ENCODE measurements at places on chromosomes 7 and 10.

GRCh38 chr10:103614306-103615158, 121.0 kb downstream of the NEURL1 start:
- DNase-seq, result no peak

- DNase-seq, result no peak
These were observed 640.4 kb downstream of the TYW1 start for GRCh38 chr7:67637023-67637358.

DNA sequence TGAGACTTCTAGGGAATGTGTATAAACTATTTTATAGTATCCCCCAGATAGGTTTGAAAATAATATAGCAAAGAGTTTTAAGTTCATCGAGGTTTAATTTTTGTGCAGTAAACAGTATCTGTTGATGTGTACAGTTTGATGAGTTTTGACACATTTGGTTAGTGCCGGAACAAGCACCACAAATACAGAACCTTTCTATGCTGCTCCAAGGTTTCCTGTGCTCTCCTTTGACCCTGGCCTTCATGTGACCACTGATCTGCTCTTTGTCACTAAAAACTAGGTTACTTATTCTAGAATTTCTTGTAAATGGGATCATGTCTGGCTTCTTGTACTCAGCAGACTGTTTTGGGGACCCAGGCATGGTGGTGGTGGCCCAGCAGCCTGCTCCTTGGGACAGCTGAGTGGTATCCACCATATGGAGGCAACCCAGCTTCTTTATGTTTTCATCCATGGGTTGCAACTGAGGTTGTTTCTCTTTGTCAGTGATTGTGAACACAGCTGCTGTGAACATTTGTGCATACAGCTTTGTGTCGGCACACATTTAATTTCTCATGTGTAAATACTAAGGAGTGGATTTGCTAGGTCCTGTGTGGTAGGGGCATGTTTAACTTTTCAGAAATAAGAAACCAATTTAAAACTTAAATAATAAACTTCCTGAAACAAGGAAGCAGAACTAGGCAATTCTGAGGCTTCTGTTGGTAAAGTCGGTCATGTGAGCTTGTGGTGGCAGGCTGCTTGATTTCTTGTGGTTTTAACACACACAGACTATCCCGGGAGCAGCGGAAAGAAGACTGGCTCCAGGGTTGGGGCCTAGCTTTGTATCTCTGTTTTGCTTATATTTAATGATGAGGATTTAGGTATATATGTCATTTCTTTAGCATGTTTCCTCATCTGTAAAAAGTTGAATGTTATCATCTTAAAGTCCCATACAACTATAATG, 219.4 kb downstream of the ABCA13 start:
- DNase-seq, result no peak

GRCh38 chr7:17706734-17707133, 233.6 kb downstream of the SNX13 start:
- peak; percentile 2 for DNase-seq

GRCh38 chr7:134458341-134458805, 527 bp downstream of the AKR1B1 start:
- peak; percentile 30 for DNase-seq

DNA sequence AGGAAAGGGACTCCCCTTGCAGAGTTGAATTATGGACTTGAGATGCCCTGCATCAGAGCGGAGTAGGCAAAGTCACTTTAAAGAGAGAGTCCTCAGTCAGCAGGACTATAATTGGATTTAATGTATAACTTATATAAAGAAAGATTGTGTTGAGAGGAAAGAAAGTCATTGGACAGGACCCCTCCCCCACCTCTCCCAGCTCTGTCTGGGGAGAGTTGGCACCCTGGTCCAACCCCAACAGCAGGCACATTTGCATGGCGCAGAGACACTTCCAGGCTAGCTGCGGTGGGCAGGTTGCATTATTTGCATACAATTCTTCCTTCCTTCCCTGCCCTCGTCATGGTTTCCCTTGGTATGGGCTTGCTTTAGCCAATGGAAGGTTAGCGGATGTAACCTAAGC, 46.1 kb upstream of the NPTX2 start:
- no peak for DNase-seq

GRCh38 chr7:70043015-70043538, 444.8 kb downstream of the AUTS2 start:
- no peak for DNase-seq

- no peak for DNase-seq
These were observed 18.1 kb downstream of the MINDY4 start for GRCh38 chr7:30789334-30789711.

GRCh38 chr10:43686414-43686813, 37.7 kb upstream of the ZNF32 start:
- no peak for DNase-seq

GRCh38 chr7:18459484-18460245, 35.9 kb upstream of the HDAC9 start:
- no peak for DNase-seq

DNA sequence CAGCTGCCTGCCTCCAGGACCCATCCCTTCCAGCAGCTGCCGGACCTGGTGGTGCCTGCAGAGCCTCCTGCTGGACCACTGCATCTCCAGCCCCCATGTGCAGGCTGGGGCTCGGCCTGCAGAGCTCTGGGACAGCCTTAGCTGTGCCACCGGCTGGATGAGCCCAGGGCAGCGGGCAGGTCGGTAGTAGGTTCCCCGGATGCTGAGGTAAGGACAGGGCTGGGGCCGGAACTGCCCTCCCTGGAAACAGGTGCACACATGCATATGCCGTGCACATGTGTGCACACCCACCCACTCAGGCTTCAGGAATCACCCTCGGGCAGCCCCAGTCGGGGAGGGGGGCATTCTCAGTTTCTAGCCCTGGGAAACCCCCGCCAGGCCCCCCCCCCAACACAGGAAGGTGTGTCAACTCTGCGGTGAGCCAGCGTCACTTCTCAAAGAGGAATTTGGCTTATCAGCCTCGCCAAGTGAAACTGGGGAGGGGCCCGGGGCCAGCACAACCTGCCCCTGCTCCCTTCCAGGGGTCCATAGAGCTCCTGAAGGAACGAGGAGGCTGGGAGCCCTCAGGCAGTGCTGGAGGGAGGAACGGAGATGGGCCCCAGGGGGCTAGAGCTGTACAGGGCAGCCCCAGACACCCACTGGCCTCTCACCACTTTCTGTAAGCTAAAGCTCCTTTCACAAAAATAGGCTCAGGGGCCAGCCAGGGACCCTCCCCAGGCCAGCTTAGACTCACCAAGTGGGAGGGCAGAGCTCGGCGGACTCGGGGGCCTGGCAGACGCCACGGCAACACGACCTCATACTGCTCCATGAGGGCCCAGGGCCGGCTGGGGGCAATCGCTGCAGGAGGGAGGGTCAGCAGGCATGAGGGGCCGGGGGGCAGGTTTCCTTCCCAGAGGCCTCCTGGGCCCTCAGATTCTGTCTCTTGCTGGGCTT, 1.7 kb downstream of the ADAM8 start:
- DNase-seq, result peak; percentile 81

- DNase-seq, result no peak
These were observed 17.0 kb upstream of the BAG3 start for GRCh38 chr10:119634219-119634544.

DNA sequence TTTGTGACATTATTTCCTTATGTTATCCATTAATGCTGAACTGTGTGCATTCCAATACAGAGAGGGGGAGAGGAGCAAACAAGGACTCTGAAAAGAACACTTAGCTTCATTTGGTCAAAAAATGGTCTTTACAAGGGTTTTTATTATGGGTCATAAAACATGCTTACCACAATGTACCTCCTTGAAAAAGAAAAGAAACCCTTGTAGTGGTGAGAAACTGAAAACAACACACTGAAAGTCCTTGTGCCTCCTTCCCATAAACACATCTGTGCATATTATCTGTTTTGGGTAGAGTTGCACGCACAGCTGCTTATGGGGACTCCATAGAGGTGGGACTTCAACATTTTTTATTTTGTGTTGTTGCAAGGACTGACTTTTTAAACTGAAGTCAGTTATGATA, 98.7 kb downstream of the CDK6 start:
- DNase-seq, result no peak

GRCh38 chr7:132004529-132004928, 448.1 kb upstream of the PODXL start:
- no peak for DNase-seq

Data from stimulated activated CD4-positive, alpha-beta T cell treated with anti-CD3 and anti-CD28 coated beads, Interleukin-4, amount 100 ng/mL, for 48 hours (primary cell).